ENCODE measurements at places on chromosomes 6 and 20.

- DNase-seq: no peak
Observed at GRCh38 chr20:33821270-33821836, 10.2 kb downstream of the CHMP4B start.

GRCh38 chr6:163589387-163589786, 174.9 kb downstream of the QKI start:
- DNase-seq: no peak

- DNase-seq: no peak
Observed at GRCh38 chr20:20273286-20273685, 94.6 kb upstream of the INSM1 start.

DNA sequence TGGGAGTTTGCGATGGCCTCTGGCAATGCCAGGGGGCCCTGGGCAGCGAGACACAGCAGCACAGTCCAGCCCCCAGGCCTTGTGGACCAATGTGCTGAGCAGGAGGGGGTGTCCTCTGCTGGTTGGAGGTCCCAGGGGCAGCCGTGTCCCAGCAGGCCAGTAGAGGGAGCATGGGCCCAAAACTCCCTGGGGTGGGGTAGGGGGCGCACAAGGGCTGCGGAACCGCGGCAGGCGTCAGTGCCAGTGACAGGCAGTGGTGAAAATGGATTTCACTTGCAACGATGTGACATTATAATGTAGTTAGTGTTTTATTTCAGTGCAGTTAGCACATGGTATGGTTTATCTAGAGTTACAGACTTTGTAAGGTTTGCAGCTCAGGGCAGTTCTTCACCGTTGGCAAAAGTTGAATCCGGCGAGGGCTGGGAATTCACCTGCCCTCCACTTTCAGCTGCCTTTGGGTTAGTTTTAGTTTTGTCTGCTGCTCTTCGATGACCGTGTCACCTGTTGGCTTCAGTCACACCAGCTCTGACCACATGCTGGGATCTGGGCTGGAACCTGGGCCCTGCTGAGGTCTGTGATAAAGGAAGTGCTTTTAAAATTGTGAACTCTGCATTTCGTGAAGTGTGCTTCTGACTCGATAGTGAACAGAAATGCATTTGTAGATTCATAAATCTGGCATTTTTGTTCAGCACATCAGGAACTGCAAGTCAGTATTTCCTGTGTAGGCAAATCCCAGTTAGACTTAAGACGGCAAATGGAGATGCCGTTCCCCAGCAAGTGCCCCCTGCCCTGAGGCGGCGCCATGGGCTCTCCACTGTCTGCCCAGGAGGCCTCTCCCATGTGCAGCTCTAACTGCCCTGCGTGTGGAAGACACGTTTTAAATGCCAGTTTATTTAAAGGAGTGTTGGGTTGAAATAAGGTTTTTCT, 46.8 kb downstream of the PYGB start:
- DNase-seq: peak; percentile 45

DNA sequence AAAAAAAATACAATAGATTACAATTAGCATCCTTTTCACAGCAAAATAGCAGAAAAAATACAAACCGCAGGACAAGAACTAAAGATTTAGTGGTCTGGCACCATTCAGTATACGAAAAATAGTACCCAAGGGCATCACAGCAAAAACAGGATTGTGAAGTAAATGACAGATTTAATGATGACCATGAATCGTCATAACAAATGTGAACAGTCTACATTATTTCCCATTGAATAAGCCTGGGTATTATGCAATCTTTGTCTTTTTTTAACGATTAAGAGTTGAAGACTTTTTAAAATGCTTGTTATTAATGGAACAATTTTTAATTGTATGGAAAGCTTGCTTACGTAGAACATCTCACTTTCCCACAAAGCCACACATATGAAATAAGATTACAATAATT, 432.8 kb downstream of the PKHD1 start:
- no peak for DNase-seq

- no peak for DNase-seq
Observed at GRCh38 chr20:23672158-23672557, 16.7 kb downstream of the CST4 start.

DNA sequence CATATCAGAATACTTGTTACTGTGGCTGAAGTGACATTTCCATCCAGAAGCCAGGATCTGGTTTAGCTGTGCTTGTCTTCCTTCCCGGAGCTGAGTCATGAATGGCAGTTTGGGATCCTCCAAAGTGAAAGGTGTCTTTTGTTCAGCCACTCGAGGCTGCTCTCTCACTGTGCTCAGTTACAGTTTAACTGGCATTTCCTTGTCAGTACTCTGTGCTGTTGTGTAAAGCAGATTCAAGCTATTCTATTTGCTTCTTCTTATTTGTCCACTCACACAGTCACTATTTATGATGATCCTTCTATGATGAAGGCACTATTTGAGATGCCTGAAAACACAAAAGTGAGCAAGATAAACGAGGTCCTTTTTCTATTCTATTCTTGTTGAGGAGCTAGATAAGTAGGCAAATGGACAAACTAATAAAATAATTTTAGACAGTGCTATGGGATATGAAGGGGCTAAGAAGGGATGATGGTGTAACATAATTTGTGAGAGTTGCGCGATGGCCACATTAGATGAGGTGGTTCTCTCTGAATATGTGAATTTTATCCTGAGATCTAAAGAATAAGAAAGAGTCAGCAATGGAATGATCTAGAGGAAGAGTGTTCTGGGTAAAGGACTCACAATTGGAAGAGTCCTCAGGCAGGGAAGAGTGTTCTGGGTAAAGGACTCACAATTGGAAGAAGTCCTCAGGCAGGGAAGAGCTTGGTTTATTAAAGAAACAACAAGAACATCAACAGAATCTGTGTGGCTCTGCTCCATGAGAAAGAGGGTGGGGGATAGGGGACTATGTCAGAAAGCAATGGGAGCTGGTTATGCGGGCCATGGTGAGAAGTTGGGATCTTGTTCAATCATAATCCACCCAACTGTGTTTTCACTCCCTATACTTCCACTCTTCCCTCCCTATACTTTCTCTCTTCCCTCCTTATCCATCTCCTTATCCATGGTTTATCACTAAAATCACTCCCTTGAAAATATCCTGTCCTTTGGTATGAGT, 40.1 kb downstream of the CYP24A1 start:
- peak; percentile 37 for DNase-seq
